Occipital lobe (tissue), 3 donors: ENCODE measurements at places on chromosomes 2 and 18. TPM values are rescaled to one million over a fixed set of nuclear protein-coding genes. Genes with fewer than 3 reads are reported as not detected.

The FOSL2 gene
- 6.2 TPM for total RNA-seq

The HOXD1 gene
- total RNA-seq = not detected

The MC4R gene
- 1.4 TPM for total RNA-seq

The FKBP7 gene
- 9.5 TPM for total RNA-seq

The LRRC30 gene
- total RNA-seq = not detected

The ACOXL gene
- total RNA-seq = not detected

The EVA1A gene
- 1.1 TPM for total RNA-seq

The CYP1B1 gene
- total RNA-seq = 7.8 TPM

The TUBA4B gene
- not detected for total RNA-seq

The SP9 gene
- total RNA-seq = 7.0 TPM

The FLACC1 gene
- 3.7 TPM for total RNA-seq

The RGPD4 gene
- total RNA-seq = not detected

The LIMS3 gene
- total RNA-seq = 2.3 TPM

The SERPINB8 gene
- 1.1 TPM for total RNA-seq

The PCARE gene
- total RNA-seq = under 0.01 TPM

The SPATA3 gene
- not detected for total RNA-seq

The REG3A gene
- not detected for total RNA-seq

The MC2R gene
- not detected for total RNA-seq

The CERKL gene
- total RNA-seq = 1.1 TPM

The HYCC2 gene
- 54.4 TPM for total RNA-seq

The HOXD9 gene
- not detected for total RNA-seq

The IMP4 gene
- total RNA-seq = 36.7 TPM

The CCDC85A gene
- total RNA-seq = 38.8 TPM

The LIPG gene
- total RNA-seq = 18.2 TPM

The PASK gene
- total RNA-seq = 11.9 TPM

The C2orf80 gene
- total RNA-seq = 28.7 TPM

The FHOD3 gene
- total RNA-seq = 51.2 TPM

The KLHL14 gene
- 20.3 TPM for total RNA-seq

The ARID5A gene
- total RNA-seq = 1.2 TPM

The MTHFD2 gene
- total RNA-seq = 37.0 TPM

The PRPF40A gene
- total RNA-seq = 127 TPM
